ENCODE measurements at places on chromosomes 13 and 19.

GRCh38 chr13:33940256-33940655, 122.3 kb downstream of the RFC3 start:
- DNase-seq: no peak

GRCh38 chr19:45526143-45526542, 18.9 kb downstream of the VASP start:
- no peak for DNase-seq

DNA sequence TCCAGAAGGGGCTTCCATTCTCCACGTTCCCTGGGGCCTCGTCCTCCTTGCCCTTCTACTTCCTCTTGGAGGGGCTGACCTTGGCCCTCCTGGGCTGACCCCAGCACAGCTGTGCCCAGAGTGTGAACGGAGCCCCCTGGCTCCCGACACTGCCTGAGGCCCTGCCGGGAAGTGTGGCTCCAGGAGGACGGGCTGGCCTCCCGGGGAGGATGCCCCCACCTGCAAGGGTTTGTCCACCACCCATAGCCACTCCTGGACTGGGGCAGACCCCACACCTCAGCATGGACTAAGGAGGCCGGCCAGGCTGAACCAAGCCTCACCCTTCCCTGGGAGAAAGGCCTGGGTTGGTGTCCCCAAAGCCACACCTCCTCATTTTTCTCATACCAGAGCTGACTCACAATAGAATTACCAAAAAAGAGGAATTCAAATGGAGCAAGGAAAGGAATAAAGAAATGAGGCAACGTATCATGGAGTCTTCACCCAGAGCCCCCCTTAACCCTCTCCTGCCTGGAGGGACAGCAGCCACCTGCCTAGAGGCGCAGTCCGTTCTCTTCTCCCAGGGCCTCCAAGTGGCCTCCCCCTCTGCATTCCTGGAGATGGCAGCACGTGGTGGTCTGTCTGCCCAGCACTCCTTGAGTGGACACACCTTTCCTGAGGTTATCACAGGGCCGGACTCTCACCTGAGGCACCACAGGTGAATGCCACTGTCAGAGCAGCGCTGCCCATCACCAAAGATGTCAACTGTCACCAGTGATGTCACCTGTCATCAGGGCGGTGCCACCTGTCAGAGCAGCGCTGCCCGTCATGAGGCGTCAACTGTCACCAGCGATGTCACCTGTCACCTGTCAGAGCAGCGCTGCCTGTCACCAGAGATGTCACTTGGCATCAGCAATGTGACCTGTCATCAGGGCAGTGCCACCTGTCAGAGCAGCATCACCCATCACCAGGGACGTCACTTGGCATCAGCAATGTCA, 3.1 kb upstream of the C13orf46 start:
- DNase-seq: no peak

- no peak for DNase-seq
These were observed 25.2 kb downstream of the CPT1C start for GRCh38 chr19:49716154-49716553.

- no peak for DNase-seq
These were observed 11.3 kb downstream of the DPY19L3 start for GRCh38 chr19:32416749-32417456.

- no peak for DNase-seq
These were observed 15.6 kb downstream of the LSM4 start for GRCh38 chr19:18307271-18307681.

DNA sequence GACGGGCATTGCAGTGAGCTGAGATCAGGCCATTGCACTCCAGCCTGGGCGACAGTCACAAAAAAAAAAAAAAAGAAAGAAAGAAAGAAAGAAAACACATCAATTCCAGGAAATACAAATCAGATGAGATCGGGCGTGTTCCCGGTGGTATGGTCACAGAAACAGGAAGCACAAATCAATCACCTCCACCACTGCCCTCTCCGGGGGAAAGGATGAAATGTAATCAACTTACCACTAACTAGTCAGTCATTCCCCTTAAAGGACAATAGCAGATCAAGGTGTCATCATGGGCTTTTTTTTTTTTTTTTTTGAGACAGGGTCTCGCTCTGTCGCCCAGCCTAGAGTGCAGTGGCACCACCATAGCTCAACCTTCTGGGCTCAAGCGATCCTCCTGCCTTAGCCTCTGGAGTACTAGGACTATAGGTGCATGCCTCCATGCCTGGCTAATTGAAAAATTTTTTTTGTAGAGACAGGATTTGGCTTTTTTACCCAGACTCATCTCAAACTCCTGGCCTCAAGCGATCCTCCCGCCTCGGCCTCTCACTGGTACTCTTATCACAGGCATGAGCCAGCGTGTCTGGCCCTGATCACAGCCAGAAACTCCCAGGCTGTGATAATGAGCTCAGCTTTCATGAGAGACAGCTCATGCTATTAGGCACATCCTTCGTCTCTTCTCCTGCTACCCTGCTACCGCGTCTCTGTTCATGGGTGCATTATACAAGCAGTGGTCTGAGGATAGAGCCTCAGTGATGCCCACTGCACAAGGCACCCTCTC, 6.8 kb upstream of the DPRX start:
- DNase-seq: no peak

DNA sequence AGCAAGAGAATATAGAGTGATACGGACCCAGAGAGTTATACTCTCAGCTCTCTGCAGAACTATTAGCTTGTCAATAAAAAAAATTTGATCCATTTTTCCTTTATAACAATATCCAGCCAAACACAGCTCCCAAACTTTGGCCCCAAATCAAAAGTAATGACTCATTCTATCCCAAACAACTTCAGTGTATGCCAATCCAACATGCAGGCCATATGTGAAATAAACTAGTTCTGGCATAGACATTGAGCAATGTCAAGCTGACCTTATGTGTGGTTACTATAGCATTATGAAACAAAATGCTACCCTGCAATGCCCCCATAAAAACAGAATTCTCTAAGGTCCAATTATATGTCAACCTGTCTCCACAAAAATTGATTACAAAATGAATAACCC, 209.5 kb downstream of the DNAJC15 start:
- DNase-seq: no peak

DNA sequence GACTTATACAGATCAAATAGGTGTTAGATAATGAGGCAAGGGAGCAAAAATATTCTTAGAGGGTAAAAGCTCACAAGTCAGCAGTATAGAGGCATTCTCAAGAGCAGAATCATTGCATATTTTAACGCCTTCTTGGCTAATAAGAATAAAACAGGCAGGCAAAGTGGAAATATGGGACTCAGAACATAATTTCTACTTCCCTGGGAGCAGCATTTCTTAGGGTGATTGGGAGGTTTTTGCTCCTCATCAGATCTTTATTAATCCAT, 39.6 kb downstream of the LHFPL6 start:
- DNase-seq: no peak

GRCh38 chr19:12946092-12946721, 545 bp downstream of the RAD23A start:
- DNase-seq: peak; percentile 76

- no peak for DNase-seq
These were observed at the start of gene NMRK2 for GRCh38 chr19:3932931-3933810. Gene NMRK2, plus strand, starts transcription at chr19:3933069. Its CDS starts 603 bp downstream, at chr19:3933672.

DNA sequence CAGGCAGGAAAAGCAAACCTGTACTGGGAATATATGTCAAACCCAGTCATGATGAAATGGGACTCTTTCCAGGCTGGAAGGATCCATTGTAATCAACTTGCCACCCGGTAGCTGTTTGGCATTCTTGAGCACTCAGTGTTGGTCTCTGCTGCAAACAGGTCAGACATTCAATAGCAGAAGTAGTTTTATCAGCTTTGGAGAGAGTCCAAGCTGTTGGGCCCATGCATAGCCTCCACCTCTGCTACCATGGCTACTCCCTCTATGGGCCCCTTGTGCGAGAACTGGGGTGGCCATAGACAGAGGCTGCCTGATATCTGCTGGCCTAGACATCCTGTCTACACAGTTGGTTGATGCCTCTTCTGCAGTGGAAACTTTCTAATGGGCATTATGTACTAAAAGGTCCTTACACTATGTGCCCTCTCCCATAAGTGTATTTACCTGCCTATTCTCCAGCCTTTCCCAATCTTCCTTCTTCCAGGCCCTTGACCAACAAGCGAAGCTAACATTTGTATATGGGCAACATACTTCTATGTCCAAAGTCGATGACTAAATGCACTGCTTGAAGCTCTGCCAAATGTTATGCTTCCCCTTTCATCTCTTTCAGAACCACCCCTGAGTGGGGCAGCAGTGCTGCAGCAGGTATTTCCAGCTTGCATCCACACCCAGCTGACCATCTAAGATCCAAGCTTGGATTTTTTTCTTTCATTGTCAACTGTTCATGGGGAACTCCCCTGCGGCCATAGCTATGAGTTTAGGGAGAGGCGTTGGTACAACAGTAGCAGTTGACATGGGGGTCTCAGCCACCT, 5.3 kb upstream of the RNF6 start:
- DNase-seq: no peak

GRCh38 chr13:36163809-36164308, 32.7 kb upstream of the DCLK1 start:
- no peak for DNase-seq

GRCh38 chr19:13298565-13299481, 148.6 kb downstream of the IER2 start:
- DNase-seq: no peak

DNA sequence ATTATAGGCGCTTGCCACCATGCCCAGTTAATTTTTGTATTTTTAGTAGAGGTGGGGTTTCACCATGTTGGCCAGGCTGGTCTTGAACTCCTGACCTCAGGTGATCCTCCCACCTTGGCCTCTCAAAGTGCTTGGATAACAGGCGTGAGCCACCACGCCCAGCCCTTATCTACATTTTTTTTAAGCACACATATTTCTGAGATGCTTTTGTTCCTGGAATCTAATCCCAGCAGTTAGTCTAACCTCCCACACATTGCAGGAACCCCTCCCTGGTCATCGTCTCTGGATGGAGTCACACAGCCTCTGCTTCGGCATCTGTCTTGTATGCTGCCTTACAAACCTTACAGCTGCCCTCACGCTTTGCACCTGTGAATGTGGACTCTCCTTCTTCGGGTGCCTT, 15.1 kb upstream of the KATNAL1 start:
- no peak for DNase-seq

DNA sequence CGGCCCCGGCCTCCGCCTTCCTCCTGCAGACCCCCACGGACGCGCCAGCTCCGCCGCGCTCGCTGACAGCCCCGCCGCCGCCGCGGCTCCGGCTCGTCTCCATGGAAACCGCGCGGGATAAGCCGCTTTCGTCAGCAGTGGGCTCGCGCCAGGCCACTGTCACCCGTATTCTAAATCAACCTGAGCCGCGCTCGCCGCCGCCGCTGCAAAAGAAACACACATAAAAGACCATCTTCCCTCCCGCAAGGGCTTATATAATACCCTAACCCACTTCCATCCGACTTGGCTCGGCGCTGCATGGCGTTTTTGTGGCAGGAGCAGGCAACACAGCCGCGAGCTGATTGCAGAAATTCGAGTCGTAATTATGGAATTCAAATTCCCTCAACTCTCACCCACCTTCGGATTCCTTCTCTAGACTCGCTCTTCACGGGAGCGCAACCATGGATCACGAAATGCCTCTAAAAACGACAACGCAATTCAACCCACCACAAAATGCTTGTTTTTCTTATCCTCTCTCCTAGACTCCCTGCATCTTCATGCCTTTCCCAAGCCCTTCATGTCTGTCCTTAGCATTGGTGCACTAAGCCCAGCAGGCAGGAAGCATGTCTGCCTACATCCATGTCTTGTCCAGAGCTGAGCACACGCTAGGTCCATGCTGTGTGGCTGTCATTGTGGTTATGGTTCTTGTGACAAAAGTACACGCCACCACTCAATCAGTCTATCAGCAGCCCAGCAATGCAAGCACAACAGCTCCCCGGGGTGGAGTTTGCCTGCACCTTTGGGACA, at the start of gene AMER2:
TSS of gene AMER2 (minus strand) at position 772 of the 786 bp plus-strand sequence. CDS start at position 103, 669 bp downstream.
- DNase-seq: no peak

- no peak for DNase-seq
These were observed 1448.0 kb upstream of the MIR17HG start for GRCh38 chr13:89899302-89900103.

DNA sequence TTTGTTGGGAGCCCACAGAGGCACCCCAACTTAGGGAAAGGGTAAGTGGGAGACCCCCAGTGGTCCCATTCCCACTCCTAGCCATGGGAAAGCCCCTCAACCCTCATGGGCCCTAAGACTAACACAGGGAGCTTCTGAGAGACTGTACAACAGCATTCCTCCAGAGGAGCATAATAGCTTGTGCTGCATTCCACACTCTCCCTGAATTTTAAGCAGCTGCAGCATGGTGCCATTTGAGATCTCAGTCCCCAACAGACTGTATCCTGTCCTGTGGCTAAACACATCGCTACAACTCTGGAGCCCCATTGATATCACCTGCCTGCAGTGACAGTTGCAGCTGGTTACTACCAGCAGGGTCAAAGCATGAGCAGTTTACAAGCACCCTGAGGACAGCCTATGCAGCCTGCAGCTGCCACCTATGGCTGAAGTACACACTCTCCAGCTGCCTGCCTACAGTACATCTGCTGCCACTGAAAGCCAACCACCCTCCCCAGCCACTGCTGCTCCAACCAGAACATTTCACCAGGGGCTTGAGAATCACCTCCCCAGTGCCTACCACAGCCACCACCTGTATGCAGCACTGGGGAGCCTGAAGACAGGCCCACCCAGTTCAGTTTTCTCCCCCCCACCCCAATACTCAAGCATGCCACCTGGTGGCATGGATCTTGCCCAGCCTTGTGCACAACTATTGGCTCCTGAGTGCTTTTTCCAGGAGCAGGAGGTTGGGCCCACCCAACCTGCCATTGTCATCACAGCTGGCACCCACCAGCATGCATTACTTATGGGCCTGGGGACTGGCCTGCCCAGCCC, 557.3 kb downstream of the GPC5 start:
- no peak for DNase-seq

- DNase-seq: no peak
These were observed 25.1 kb downstream of the TMEM161A start for GRCh38 chr19:19113040-19113626.

Data from liver (tissue), 10 donors.